Muscle of back (tissue), 13 donors: ENCODE measurements at places on chromosomes 6 and 20. TPM values are rescaled to one million over a fixed set of nuclear protein-coding genes. Genes with fewer than 3 reads are reported as not detected.

GRCh38 chr20:38034961-38035360, 1.4 kb downstream of the RPRD1B start:
- DNase-seq = no peak

- no peak for DNase-seq
These were observed 22.3 kb upstream of the RSPO3 start for GRCh38 chr6:127096167-127096566.

DNA sequence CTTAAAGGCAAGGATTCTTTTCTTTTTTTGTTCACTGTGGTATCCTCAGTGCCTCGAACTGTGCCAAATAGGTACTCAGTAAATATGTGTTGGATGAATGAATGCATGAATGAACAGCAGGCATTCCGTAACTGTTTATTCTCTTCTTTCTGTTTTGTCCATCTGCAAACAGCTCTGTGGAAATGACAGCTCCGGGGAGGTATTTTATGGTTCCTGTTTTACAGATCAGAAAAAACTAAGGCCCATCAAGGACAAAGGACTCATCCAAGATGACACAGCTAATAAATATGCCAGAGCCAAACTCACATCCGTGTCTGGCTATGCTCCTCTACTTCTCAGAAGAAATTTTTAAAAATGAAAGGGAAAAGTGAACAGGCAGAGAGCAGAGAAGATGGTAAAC, 21.0 kb downstream of the JPH2 start:
- DNase-seq = no peak

DNA sequence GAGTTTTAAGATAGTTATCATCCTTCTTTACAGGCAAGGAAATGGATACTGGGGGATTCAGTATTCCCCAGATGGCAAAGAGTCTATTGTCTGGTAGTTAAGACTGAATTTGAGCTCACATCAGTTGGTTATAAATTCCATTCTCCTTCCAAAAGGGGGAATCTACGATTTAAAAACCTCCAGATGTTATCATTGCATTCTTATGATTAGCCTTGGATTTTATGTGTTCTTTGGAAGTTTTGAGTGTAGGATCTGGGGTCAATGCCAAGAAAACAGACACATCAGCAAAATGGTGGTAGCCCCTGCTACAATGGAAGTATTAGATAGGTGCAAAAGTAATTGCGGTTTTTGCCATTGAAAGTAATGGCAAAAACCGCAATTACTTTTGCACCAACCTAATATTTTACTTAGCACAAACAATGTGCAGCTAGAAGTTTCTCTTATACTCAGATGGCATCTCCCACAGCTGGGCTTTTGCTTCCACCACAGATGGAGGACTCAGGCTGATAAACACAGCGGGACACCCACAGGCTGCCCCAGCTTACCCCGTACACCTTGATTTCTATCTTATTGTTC, 168.2 kb upstream of the RIN2 start:
- no peak for DNase-seq

- no peak for DNase-seq
These were observed 1.3 kb downstream of the SIRPB1 start for GRCh38 chr20:1618479-1618878.

DNA sequence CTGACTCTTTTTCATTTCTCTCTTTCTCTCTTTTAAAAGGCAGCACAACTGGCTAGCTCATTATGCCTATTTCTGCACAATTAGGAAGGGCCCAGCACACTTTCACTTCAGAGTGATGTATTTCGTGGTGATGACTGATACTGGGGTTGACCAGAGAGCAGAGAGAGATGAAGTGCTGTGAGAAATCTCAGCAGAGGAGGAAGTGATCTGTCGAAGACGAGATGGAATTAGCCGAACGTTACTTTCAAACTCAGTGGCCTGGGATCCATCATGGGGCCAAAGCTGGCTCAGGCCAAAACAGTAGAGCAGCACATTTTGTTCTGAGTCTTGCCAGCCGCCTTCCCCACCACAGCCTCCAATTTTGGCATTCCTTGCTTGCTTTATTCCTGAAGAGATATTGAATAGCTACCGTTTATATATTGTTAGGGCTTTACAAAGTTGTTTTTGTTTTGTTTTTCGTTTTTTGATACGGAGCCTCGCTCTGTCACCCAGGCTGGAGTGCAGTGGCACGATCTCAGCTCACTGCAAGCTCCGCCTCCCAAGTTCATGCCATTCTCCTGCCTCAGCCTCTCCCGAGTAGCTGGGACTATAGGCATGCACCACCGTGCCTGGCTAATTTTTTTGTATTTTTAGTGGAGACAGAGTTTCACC, 213.2 kb upstream of the ECI2 start:
- no peak for DNase-seq

GRCh38 chr6:44059359-44060346, 67.6 kb downstream of the MRPL14 start:
- DNase-seq = no peak

DNA sequence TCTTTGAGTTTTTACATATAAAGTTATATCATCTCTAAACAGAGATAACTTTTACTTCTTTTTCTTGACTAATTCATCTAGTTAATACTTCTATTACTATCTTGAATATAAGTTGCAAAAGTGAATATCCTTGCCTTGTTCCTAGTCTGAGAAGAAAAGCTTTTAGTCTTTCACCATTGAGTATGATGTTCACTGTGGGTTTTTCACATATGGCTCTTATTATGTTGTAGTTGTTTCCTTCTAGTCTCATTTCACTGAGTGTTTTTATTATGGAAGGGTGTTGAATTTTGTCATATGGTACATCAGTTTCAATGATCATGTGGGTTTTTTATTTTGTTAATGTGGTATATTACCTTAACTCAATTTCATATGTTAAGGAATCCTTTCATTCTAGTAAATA, 488.3 kb downstream of the COL12A1 start:
- no peak for DNase-seq

- no peak for DNase-seq
These were observed 11.5 kb downstream of the SRXN1 start for GRCh38 chr20:641516-641875.

Gene COL11A2
- polyA plus RNA-seq = 49.0 TPM

Gene TMEM200A
- 21.8 TPM for polyA plus RNA-seq

Gene NMBR
- polyA plus RNA-seq = 0.20 TPM

Gene ZBP1
- 0.82 TPM for polyA plus RNA-seq

Gene DEFB114
- not detected for polyA plus RNA-seq

Gene ZNF311
- 2.4 TPM for polyA plus RNA-seq

Gene HAO1
- not detected for polyA plus RNA-seq

Gene PLTP
- polyA plus RNA-seq = 23.6 TPM
